ENCODE measurements at places on chromosomes 4 and X. TPM values are rescaled to one million over a fixed set of nuclear protein-coding genes. Genes with fewer than 3 reads are reported as not detected.

DNA sequence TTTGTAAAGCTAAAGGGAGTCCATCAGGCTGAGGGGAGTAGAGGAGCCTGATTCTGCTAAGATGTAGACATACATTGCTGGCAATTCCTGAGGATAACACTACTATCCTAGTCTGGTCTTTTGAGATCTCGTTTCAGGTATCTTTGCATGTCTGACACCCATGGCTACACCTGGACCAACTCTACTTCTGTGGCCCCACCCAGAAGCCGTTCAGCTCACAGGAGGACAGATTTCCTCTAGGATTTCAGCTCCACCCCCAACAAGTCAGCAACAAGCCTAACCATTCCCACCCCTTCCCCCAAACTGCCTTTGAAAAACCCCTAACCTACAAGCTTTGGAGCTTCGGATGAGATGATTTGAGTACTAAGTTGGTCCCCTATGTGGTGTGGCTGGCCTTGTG, 848.2 kb downstream of the NLGN4X start:
- no peak for DNase-seq

DNA sequence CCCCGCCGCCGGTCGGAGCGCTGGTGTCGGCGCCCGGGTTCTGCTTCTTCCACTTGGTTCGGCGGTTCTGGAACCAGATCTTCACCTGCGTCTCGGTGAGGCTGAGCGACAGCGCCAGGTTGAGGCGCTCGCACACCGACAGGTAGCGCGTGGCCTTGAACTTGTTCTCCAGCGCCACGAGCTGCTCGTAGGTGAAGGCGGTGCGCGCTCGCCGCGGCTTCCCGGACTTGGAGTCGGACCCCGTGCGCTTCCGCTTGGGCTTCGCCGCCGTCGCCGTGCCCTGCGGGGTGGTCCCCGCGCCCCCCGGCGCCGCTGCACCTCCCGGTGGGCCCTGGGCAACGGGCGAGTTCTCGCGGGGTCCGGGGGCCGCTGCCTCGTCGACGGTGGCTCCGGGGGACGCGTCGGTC, 3.1 kb downstream of the NKX1-1 start:
- no peak for DNase-seq

The ARMCX6 gene
- total RNA-seq: 15.7 TPM

The DMP1 gene
- not detected for total RNA-seq

DNA sequence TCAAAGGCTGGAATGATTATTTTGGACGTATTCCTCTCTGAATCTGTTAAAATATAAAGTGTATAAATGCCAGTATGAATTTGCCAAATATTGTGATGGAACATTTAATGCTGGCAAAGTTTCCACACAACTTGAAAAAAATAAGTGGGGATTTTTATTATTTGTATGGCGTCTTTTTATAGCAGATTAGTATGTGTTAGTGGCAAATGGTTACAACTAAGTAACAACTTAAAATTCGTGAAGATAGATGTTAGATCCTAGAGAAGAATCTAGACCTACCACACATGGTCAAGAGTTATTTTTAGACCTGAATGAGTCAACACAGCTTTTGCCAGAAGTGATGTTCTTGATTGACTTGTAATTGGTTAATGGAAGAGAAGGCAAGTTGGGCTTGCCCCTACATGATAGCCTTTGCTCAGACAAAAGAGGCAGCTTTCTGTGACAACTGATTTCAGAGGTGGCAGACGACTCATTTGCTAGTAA, 4.8 kb downstream of the CPE start:
- no peak for DNase-seq

The ETDA gene
- not detected for total RNA-seq

DNA sequence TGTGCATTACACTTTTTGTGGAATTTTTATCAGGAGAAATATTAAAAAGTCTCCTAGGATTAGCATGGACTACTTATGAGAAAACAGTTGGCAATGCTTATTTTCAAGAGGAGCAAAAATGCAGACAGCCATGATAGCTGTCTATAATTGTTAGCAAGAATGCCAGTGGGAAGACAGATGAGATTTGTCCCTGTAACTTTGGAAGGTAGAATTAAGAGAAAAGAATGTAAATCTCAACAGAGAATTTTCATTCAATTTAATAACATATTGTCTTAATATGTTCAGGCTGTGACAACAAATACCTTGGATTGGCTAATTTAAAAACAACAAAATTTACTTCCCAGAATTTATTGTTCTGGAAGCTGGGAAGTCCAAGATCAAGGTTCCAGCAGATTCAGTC, 349.2 kb downstream of the IQCM start:
- no peak for DNase-seq

The VCX gene
- not detected for total RNA-seq

DNA sequence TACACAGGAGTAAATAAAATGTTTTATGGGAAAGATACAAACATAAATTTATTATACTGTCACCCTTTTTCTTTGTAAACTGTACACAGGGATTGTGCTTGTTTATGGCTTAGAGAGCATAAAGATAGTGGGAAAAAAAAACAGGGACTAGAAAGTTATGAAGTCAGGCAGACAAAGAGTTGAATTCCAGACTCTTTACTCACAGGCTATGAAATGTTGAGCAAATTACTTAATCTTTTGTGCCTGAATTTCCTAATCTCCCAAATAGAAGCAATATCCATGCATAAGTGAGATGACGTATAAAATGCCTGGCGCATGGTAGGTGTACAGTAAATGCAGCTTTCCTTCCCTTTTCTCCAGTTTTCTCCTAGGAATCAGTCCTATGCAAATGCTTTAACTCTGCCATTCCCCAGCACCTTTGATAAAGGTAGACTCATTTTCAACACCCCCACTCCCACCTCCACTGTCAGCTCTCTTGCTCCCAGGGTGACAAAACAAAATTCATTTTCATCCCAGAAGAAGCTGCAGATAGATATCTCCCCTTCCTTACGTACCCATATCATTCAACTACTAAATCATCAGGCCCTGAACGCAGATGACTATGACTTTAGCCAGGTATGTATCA, 44.5 kb upstream of the BTC start:
- DNase-seq: no peak

DNA sequence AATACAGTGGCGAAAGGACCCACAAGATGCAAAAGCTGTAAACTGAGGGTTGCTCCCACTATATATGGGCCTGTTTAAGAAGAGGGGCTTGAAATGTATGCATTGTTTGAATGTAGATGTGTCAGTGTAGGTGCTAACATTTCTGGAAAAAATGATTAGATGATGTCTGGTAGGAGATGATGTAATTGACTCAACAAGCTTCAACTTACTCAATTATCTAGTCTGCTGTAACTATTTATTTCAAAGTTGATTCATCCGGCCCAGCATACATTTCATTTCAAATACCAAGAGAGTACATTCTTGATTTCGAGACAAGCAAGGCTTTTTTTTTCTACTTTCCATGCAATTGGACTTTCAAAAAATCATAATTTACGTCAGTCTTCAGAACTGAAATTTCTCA, 9.3 kb upstream of the ENAM start:
- DNase-seq: no peak

All from esophagus muscularis mucosa (tissue), 4 donors.